ENCODE measurements at places on chromosomes 13 and 19.
A peak's percentile ranks its signal among the peaks of the same experiment; 100 is the strongest.

DNA sequence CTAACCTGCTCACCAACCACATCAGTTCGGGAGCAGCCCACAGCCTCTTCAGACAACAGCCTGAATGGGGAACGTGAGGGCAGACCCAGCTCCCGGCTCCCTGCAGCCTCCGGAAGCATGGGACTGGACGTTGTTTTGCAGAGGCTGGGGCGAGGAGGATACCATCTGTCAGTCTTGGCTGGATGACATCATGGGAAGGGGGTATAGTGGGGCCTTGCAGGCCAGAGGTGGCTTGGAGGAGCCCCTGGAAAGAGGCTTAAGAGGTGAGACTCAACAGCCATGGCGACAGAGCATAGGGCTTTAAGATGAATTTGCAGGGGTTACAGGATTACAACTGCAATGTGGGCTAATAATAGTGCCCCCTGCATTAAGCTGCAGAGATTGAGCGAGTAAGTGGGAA lies 1.5 kb downstream of the FXYD3 start:
- no peak for DNase-seq

- DNase-seq: no peak
Measured at GRCh38 chr13:91142572-91142971, 204.9 kb upstream of the MIR17HG start.

DNA sequence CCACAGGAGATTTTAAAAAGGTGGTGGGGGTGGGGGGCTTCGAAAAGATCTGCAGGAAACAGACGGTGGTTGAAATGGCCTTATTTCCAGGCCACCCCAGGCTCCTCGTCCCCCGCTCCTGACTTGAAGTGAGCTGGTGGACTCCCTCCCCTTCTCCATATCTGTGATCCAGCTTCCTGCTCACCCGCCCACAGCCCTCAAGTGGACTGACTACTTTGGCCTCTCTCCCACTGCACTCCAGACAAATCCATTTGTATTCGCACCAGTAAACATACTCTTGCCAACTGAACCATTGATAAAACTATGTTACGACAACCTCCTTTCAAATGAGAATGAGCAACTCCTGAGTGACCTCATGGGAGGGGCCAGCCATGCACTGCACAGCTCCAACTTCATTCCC lies 259.5 kb downstream of the COL4A1 start:
- DNase-seq: no peak

DNA sequence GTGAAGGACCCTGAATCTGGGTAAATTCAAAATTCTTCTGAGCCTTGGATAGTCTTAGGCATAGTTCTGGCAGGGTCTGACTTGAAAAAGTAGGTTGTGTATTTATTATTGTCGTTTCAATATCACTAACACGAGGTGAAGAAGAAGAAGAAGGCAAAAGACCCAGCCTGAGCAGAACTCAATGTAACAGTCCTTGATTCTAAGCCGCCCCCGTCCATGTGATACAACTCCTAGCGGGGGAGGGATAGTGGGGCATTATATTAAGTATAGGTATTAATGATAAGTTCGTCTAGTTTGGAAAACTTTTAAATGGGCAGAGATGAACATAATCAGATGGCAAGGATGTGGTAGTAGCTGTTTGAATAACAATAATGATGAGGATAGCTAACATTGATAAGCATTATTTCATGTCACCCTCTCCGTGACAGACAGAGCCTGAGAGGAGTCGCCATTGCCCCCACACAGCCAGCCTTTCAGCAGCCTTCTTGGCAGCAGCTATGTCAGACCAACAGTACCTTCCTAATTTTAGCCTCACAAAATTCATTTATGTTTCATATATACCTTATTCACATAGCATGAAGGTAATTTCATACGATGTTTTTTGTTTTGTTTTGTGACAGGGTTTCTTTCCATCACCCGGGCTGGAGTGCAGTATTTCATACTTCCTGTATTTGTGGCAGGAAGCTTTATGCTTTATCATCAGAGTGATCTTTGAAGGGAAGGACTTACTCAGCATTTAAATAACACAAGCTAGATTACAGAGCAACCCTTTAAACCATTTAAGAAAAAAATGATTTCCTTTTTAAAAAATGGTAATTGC lies 64.4 kb upstream of the NPAS1 start:
- DNase-seq: peak; percentile 11

DNA sequence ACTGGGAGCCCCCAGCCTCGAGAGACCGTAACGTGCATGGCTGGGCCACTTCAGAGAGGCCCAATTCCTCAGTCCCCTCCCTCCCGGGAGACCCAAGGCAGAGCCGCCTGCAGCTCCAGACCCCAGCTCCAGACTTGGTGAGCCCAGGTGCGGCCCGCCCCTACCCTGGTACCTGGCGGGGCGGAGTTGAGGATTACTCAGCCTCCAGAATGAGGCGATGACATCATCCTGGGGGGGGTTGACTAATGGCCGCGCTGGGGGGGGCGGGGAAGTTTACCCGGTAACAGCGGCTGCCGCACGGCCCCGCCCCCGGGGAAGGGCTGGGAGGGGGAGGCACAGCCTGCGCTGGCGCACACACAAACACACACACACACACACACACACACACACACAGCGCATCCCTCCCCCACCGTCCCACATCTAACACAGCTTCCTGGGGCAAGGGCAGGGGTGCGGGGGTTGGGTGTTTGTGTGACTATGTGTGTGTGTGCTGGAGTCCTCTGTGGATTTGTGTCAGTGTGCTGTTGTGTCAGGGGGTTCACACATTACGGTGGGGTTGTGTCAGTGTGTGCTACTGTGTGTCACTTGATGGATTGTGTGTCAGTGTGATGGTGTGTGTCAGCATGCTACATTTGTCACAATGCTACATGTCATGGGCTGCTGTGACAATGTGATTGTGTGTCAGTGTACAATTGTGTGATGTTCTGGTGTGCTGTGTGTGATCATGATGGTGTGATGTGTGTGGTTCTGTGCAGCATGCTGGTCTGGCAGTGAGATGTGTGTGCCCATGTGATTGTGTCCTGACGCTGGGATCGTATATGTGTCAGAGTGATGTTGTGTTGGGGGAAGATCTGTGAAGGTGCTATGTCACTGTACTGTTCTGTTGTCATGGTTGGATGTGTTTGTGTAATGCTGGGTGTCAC lies 10.3 kb upstream of the BBC3 start:
- peak; percentile 52 for DNase-seq

GRCh38 chr19:57978586-57979289 lies 4.4 kb upstream of the C19orf18 start:
- DNase-seq: no peak

DNA sequence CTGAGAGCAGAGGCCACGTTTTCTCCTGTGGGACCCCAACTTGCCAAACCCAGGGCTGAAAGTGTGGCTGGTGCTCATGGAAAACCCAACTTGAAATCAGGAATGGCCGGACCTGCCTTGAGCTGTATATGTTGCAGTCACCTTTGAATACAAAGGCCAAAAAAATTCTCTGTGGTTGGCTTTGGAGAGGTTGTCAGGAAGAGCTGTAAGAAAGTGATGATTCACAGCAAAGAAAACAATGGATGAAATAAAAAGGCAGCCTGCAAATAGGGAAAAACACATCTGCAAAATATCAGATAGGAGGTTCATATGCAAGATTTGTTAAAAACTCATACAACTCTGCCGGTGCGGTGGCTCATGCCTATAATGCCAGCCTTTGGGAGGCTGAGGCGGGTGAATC lies 715.8 kb downstream of the UQCRFS1 start:
- no peak for DNase-seq

- no peak for DNase-seq
Measured at GRCh38 chr13:50742968-50743367, 100.5 kb downstream of the DLEU7 start.

DNA sequence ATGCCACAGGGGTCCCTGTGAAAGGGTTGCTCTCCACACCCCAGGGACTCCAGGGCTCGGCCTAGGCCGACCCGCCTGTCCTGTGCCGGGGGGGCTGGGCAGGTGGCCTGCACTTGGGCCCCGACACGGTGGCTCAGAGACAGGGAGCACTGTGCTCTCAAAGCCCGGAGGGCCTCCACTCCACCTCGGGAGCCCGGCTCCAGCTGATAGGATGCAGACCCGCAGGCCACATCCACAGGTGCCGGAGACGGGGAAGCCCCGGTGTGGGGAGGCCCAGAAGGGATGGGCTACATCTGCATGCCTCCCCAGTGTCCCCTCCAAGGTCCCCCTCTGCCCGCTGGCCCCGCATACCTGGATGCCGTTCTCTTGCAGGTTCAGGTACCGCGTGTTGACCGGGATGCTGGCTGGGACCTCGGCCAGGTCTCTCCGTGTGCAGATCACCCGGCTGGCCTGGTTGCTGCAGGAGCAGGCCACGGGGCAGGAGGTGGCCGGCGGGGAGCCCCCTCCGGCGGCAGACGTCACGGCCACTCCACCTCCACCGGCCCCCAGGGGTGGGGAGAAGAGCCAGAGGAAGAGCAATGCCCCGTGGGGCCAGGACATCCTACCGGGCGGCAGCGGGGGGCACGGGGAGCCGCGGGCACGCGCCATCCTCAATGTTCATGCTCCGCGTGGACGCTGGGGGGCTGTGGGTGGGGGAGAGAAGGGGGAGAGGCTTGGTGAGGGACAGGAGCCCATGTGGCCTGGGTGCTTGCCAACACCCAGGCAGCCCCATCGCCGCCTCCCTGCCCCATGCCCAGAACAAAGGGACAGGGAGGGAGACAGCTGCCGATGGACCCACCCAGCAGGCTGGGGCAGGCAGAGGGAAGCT lies 19.8 kb downstream of the LRRC4B start:
- DNase-seq: no peak

DNA sequence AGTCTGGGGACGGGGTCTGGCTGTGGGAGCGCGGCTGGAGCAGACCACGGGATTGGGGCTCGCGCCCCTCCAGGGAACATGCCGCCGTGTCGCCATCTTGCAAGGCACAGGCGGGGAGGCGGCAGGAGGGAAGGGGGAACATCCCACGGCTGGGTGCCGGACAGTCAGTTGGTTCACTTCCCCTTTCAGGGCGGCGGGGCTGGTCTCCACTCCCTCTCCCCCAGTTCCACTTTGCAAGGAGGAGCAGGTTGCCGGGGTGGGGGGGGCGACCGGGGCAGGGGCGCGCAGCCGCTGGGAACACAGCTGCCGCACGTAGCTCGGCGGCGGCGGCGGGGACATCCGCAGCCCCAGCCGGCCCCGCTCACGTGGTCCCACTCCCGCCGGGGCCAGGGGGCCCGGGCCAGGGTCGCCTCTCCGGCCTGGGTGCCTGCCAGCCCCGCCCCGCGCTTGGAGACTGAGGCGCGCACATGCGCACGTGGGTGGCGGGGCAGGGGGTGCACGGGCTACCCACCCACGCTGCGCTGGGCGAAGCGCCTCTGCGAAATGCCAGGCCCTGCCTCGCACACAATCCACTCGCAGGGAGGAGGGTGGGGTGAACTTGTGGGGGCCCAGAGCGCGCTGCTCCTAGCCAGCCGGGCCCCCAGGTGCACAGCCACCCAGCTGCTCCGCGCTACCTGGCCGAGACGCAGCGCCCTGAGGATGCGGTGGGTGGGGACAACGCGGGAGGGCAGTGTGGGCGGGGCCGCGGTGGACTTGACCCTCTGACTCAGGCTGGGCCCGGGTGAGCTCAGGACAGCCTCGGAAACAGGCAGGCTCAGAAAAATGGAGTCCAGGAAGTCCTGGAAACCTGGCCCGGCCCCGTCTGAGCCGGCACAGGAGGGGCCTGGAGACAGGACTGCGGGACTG lies 6.4 kb downstream of the KLF16 start:
- DNase-seq: no peak

GRCh38 chr13:43883631-43884030 lies 3.9 kb downstream of the LACC1 start:
- no peak for DNase-seq

- DNase-seq: no peak
Measured at GRCh38 chr13:96071504-96071903, 18.3 kb upstream of the UGGT2 start.

DNA sequence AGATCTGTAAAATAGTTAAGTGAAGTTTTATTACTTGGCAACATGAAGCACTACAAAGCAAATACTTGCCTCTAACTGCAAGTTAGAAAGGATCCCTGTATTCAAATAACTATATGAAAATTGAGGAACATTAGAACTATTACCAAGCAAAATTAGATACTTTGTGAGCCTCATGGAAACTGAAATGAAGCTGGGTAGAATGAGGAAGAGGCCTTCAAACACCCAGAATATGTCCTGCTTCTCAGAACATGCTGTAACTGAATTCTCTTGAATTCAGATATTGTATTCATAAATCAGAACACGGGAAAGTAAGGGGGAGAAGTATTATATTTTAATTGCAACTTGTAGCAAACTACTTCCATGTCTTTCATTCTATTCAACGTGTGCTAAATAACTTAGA lies 947.9 kb downstream of the PCDH17 start:
- no peak for DNase-seq

DNA sequence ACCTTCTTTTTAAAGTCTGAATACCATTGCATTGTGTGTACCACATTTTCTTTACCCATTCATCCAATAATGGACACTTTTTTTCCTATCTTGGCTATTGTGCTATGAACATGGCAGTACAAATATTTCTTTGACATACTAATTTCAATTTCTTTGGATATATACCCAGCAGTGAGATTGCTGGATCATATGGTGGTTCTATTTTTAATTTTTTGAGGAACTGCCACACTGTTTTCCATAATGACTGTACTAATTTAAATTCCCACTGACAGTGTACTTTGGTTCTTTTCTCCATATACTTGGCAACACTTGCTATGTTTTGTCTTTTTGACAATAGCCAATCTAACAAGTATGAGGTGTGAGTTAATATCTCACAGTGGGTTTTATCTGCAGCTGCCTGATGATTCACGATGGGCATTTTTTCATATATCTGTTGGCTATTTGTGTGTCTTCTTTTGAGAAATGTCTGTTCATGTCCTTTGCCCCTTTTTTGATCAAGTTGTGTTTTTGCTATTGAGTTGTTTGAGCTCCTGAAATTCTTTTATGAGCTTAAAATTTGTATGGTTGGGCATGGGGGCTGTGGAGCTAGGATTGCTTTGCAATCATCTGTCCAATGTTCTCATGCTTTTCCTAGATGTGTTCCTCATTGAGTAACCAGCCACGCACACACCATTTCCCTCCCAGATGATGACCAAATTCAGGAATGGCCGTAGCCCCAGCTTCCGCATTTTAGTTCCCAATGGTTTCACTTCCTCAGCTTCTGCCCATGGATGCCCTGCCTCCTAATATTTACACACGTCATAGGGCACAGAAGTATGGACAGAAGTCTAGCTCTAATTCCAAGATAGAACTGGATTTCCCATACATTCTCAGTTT lies 380.0 kb upstream of the SGCG start:
- DNase-seq: peak; percentile 56

GRCh38 chr13:52879950-52880741 lies 31.7 kb upstream of the PCDH8 start:
- DNase-seq: no peak

DNA sequence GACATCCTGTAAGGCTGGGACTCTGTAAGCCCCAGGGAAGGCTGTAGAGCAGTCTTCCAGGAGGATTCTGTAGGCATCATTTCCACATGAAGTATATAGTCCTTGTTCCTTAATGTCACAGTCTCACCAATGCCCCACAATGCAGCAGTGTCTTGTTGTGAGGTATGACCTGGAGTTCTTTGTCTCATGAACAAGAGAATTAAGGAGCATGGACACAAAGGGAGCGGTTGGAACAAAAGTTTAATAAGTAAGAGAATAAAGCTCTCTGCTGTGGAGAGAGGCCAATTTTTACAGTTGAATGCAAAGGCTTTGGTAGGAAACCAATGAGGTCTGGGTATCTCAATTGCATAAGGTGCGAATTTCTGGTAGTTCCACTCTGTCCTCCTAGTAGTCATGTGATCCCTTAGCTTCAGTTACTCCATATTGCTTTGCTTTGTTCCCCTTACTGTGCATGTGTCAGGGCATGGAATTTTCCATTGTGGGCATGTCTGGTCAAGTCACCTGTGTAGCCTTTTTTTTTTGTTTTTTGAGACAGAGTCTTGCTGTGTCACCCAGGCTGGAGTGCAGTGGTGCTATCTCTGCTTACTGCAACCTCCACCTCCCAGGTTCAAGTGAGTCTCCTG lies 124.3 kb upstream of the TMTC4 start:
- DNase-seq: no peak
